ENCODE measurements at places on chromosomes 13 and 19.

DNA sequence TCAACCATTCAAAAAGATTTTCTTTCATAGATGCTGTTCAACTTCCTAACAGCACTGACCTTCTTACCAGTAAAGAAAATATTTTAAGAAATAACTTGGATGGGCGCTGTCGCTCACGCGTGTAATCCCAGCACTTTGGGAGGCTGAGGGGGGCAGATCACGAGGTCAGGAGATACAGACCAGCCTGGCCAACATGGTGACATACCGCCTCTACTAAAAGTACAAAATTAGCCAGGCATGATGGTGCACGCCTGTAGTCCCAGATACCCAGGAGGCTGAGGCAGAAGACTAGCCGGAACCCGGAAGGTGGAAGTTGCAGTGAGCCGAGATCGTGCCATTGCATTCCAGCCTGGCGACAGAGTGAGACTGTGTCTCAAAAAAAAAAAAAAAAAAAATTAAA is 865.7 kb upstream of the SLC10A2 start:
- DNase-seq, result no peak

DNA sequence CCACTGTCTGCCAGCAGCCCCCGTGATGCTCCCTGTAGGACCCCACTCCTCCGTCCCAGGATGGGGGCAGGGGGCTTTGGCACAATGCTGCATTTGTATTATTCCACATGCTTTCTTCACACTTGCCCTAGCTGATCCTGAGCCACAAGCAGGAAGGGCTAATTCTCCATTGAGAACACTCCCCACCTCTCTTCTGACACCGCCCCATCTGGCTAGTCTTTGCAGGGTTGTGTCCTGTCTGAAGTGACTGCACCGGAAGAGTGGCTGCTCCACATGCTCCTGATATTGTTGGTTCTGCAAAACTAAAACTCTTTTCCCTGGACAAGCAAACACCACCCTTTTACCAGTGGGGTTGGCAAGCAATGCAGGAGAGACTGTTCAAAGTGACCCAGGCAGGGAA is 18.0 kb downstream of the ZNF574 start:
- DNase-seq, result no peak

- DNase-seq, result no peak
Observed at GRCh38 chr13:108711386-108711785, 82.0 kb downstream of the MYO16 start.

- DNase-seq, result no peak
Observed at GRCh38 chr19:483332-484072, 12.8 kb upstream of the MADCAM1 start.

DNA sequence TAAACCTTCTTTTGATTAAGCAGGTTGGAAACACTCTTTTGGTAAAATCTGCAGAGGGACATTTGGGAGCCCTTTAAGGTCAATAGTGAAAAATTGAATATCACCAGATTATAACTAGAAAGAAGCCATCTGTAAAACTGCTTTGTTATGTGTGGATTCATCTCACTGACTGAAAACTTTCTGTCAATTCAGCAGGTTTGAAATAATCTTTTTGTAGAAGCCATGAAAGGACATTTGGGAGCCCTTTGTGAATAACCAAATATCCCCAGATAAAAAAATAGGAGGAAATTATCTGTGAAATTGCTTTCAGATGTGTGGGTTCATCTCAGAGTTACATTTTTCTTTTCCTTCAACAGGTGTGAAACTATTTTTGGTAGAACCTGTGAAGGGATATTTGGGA is 1690.7 kb downstream of the UQCRFS1 start:
- DNase-seq, result no peak

- no peak for DNase-seq
Observed at GRCh38 chr19:47275791-47276461, 1.2 kb downstream of the INAFM1 start.

- DNase-seq, result no peak
Observed at GRCh38 chr19:2631213-2631821, 71.2 kb downstream of the GNG7 start.

GRCh38 chr13:49669735-49670309 is 21.5 kb downstream of the EBPL start:
- DNase-seq, result peak; percentile 93

DNA sequence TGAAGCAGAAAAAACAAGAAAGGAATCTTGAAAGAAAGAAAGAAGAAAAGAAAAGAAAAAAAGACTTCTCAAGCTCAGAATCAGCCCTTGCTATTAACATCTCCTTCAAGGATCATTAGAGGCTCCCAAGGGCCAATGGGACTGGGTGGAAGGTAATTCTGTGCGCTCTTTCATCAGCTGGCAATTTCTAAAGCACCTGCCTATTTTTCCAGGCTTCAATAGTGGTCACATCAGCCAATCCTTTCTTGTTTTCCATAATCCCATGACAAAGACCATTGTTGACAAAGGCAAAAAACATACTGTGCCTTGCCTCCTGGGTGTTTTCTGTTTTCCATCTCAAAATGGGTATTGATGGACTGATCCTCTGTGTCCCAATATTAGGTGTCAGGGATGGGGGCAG is 88.2 kb upstream of the TSC22D1 start:
- DNase-seq, result no peak

DNA sequence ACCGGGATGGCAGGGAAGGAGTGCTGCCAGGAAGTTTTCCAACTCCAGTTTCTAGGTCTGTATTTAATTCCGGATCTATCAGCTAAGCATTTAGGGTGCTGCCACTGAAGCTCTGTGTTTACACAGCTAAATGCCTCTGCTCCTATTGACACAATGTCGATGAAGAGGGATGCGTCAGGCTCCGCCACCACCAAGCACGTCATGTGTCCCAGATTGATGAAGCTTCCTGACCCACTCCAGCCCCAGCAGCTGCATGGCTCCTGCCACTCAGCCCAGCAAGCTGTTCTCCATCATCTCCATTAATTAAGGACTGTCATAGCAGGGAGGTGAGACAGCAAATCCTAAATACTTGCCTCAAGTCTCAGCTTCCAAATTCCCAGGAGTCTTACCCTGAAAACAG is 435.2 kb upstream of the ZNF507 start:
- no peak for DNase-seq

All from posterior cingulate gyrus (tissue), 11 donors.